ENCODE measurements at places on chromosomes 7 and 10.

GRCh38 chr7:18788026-18788425 lies 292.5 kb downstream of the HDAC9 start:
- DNase-seq = no peak

DNA sequence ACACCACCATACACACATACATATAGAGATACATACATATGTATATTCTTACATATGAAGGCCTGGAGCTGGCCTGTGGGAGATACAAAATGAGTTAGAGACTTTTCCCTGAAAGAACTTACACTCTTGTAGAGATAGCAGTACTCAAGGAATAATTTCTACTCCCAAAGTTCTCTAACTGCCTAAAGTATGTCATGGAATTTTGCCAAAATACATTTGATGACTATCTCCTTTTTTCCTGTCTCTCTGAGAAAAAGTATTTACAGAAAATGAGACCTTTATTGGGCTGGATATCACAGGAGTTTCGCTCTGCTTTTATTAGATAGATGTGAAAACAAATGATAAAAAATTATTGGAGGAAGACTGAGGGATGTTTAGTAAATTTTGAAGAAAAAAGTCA lies 220.1 kb downstream of the POU6F2 start:
- DNase-seq = no peak

GRCh38 chr7:133197972-133198544 lies 54.8 kb upstream of the EXOC4 start:
- no peak for DNase-seq

DNA sequence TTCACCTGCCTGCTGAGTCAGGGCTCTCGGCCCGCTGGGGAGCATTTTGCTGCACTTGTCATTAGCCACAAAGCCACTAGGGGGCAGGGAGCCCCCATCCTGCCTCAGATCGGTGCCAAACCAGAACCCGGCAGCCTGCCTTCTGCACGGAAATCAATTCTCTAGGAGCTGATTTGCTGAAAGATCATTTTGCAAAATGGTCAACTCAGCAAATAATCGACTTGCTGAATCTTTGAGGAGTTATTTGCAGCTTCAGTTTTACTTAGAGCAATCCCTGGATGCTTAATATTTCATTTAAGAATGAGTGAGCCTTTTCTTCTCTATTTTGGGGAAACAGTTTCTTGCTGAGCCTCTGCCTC lies 1.7 kb upstream of the GIMAP8 start:
- peak; percentile 59 for DNase-seq

GRCh38 chr7:113071465-113071864 lies 15.2 kb downstream of the GPR85 start:
- DNase-seq = no peak

DNA sequence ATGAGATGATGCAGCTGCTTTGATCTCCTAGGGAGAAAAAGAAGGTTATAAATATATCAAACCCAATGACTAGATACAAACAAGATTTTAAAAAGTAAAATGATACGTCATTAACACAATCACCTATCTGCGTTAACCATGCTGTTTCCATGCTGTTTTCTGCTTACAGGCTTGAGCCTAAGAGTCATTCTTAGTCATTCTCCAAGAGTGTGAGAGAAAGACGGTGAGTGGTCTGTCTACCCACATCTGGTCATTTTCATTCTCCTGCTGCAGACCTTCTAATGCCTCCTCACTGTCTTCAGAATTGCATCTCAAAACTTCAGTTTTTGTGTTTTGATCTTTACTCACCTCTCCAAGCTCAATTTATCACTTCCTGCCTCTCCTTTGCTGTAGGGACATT lies 98.0 kb upstream of the ELMO1 start:
- DNase-seq = no peak

GRCh38 chr10:35056686-35057085 lies 33.5 kb downstream of the CUL2 start:
- no peak for DNase-seq

DNA sequence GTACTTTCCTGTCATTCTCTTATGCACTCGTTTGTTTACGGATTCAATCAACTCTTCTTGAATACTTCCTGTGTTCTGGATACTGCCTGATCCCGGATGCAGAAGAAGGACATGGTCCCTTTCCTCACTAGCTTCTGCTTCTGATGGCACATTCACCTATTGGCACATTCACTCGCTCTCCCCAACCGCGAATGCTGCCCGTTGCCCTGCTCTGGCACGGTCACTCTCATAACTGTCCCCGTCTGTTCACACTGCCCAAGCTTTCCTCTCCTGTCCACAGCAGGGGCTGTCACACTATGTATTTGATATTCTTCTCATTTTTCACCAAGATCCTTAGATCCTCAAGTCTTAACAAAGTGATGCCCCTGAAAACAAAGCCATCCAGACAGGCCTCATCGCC lies 327.4 kb downstream of the PAXIP1 start:
- no peak for DNase-seq

DNA sequence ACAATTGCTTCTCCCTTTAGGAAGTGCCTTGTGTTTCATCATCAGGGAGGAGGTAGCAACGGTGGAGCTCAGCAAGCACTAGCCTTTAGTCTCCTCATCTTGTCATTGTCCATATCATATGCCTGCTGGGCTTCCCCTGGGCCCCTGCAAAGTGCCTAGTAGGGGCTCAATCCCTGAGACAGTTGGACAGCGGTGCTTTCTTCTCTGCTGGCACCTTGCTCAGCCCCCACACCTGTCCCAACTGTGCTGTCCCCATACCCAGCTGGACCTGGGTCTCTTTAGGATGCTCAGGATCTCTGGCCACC lies 5.5 kb downstream of the SMARCD3 start:
- DNase-seq = no peak

DNA sequence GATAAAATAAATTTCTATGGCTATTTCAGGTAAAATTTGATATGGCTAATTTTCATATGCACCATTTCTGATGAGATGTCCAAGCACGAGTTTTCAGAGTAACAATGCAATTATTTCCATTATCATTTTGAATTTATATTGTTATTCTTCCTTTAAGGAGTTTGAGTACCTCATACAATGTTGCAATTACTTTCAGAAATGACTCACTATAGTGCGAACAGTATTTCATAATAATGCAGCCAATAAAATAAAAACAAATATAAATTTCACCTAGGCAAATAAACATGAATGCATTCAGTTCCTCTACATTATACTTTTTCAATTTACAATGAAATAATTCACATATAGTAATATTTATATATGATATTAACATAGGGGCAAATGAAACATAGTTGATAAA lies 78.8 kb upstream of the LRRN3 start:
- DNase-seq = no peak

- no peak for DNase-seq
These were observed 811 bp downstream of the RGS10 start for GRCh38 chr10:119541459-119542356.

DNA sequence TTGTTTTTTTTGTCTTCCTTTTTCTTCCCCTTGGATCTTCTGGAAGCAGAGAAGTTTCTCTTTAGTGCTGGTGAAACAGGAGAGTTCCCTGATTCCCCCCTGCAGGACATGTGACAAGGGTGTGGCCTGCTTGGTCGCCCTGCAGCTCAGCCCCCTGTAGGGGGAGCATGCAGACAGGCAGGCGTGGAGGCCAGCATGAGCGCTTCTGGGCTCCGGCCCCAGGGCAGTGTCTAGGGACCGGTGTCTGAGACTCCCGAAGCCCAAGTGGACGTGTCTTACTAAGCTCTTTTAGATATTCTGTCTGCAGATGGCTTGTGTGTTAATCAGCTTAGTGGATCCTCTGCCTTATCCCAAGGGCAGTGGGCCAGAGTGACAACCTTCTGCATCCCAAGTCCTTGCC lies 26.1 kb downstream of the PRSS58 start:
- no peak for DNase-seq

GRCh38 chr7:4792537-4793126 lies 17.2 kb downstream of the AP5Z1 start:
- DNase-seq = no peak

- no peak for DNase-seq
These were observed 4.8 kb downstream of the ELOVL3 start for GRCh38 chr10:102230861-102231356.

GRCh38 chr10:50152792-50153272 lies 85.1 kb downstream of the WASHC2A start:
- DNase-seq = no peak

GRCh38 chr7:17640730-17641377 lies 299.4 kb downstream of the SNX13 start:
- DNase-seq = peak; percentile 37

DNA sequence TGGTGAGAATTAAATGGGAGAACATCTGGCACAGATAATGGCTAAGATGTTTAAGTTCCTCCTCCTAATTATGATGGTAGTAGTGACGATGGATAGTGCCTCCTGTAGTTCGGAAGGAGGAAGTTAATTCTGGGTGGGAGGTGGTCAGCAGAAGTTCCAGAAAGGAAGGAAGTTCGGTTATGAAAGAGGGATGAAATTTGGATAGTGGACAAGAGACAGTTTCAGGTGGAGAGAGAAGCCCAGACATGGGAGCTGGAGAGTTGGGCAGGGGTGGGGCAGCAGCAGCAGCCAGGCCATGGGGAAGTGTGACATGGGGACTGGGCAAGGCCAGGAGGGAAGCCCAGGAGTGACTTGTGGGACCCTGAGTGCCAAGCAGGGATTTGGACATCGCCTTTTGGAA lies 99.5 kb downstream of the CCNY start:
- DNase-seq = no peak

DNA sequence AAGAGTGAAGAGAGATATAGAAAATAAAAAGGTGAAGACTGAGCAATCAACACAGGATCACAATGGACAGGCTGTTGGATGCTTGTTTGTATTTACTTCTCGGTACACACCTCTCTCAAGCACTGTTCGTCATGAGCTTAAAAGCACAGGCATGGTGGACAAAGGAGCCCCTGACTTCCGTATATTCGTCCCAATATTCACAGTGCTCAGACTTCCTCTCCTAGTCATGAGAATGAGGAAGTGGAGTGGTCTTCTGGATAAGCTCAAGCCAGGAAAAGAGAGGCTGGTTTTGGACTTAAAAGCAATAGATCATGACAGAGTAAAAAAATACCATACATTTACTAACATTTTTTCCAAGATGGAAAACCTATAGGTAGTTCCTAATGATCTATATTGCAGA lies 172.5 kb downstream of the SORCS1 start:
- DNase-seq = peak; percentile 55

DNA sequence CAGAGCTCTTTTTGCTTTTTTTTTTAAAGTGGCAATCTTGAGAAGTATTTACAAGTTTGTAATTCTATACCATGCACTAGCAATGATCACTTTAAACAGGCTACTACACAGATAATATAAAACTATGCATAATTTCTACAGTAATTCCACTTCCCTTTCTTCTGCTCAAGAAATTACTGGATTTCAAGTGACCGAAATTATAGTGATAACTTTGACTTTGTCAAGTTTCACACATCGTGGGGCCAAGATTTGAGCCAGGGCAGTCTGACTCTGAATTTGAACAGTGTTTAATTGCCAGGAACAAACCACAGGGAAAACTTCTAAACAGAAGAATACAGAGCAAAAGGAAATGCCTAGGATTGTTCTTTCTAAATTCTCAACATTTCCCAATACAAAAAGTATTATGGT lies 288.3 kb upstream of the MKLN1 start:
- no peak for DNase-seq

- no peak for DNase-seq
These were observed 316.6 kb downstream of the GFRA1 start for GRCh38 chr10:115956225-115957011.

GRCh38 chr7:13992596-13992964 lies 3.1 kb upstream of the ETV1 start:
- no peak for DNase-seq
